Neural crest cell (in vitro differentiated cells): ENCODE measurements at places on chromosomes 6 and 20. TPM values are rescaled to one million over a fixed set of nuclear protein-coding genes. Genes with fewer than 3 reads are reported as not detected.

DNA sequence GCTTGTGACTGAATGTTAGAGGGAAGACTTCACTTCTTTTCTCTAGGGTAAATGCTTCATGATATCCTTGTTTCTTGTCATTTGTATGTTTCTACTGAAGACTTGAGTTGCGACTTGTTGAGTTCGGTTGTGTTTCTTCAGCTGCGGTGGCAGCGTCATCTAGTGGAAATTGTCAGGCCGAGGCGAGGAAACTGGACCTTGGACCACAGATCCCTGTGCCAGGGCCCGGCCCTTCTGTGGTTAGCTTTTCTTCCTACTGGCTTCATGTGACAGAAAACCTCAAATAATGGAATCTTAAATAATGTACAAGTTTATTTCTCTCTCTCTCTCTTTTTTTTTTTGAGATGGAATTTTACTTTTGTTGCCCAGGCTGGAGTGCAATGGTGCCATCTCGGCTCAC lies 12.4 kb downstream of the MTHFD1L start:
- DNase-seq: no peak

GRCh38 chr6:142906945-142907470 lies 38.0 kb downstream of the HIVEP2 start:
- DNase-seq: no peak

DNA sequence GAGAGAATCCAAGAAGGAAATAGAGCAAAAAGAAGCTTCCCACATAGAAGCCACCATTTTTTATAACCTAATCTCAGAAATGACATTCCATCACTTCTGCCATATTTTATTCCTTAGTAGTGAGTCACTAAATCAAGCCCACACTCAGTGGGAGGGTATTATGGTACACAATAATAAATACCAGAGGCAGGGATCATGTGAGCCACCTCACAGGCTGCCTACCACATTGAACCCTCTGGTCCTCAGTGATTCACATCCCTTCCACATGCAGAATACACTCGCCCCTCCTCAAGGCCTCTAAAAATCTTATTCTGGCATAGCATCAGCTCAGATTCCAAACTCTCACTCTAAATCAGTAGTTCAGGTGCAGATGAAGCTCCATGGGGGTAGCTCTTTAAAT lies 49.4 kb downstream of the TMC2 start:
- DNase-seq: no peak

HAO1 gene
- total RNA-seq: not detected in 2 replicates

GRCh38 chr6:3371222-3371949 lies 85.5 kb downstream of the SLC22A23 start:
- no peak for DNase-seq

DNA sequence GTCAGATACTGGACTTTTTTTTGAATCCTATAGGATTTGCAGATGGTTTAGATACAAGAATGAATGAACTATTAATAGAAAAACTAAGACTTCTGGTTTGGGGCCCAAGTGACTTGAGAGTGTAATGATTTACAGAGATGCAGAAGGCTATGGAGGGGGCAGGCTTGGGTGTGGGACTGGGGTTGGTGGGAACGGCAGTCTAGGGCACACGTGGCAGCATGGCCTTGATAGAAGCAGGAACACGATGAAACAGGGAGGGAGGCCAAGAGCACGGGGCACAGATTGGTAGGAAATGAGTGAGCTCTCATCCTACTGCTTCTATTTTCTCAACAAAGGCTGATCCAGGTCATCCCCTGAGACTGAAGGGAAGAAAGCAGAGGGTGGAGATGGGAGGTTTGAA lies 3.4 kb upstream of the UST start:
- DNase-seq: no peak

- peak; percentile 53 for DNase-seq
Observed at GRCh38 chr6:170291271-170292110, 613 bp upstream of the DLL1 start.

GRCh38 chr20:56171087-56172012 lies 77.2 kb upstream of the MC3R start:
- DNase-seq: no peak

DNA sequence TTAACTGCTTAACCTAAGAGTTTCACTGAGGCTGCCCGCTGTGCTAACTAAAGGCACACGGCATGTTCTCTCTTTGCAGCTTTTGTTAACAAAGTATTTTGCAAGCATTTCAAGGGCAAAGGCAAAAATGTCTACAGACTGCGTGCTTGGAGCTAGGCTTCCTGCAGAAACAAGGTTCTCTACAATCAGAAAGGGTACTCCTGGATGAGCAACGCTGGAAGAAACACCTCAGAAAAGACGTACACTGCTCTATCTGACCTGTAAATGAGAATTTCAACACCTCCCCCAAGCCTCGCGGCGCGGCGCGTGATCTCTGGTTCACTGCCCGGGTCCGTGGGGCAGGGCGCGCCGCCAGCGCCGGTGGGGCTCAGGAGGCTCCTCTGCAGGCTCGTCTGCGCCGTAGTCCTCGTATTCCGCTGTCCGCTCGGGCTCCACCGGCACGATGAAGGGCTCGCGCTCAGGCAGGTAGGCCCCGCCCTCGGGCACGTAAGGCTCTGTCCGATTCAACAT lies 120.9 kb downstream of the COL12A1 start:
- peak; percentile 20 for DNase-seq

DNA sequence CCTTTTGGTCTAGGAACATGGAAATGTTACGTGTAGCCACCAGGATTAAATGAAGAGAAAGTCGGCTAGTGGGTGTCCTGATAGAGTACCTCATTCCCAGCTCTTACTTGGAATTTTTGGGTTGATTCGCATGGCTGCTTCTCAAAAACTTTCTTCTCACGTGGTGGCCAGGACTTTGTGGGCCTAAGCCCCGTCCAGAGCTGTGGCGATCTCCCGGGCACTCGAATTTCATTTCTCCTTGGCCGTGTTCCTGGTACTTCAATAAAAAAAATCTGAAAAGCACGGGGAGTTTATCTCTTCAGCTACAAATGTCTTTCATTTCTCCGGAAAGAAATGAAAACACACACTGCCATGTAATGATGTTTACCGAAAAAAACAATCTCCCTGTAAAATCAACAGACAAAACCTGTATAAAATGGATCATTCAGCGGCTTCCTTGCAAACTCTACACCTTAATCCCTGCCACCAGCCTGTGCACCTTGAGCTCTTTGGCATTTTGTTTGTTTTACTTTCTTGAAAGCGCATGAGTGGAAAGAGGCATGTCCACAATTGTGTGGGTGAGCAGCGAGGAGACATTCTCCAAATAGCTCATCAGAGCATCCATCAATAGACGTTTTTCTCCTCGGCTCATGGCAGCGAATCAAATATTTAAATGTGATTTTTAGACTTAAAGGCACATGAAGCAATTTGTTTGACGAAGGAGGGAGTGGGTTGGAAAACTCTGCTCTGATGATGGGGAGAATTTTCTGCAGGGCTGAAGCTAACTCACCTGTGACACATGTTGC lies 173.1 kb downstream of the TFAP2C start:
- DNase-seq: no peak

OR2B6 gene
- total RNA-seq: not detected in 2 replicates

CALHM6 gene
- total RNA-seq: 1.3 and 4.6 TPM in 2 replicates

GRCh38 chr6:42269553-42269952 lies 51.9 kb upstream of the MRPS10 start:
- no peak for DNase-seq

DNA sequence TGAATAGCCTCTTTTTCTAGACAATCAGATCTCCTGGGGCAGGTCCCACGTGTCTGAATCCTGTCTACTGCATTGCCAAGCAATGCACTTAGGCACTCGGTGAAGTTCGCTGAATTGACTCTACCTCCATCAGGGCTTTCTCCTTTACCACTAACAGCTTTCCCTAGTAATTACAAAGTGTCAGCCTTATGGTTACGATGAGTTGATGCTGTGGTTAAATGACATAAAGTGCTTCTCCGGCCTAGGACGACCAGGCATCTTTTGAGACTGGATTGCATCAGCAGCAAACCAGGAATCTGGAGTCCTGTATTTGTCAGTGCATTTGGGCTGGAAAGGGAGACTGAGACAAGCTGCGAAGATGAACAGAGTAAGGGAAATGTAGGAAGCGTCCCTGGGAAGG lies 21.5 kb downstream of the NOX3 start:
- no peak for DNase-seq

GRCh38 chr6:109075934-109076333 lies 18.7 kb downstream of the SESN1 start:
- DNase-seq: no peak

DNA sequence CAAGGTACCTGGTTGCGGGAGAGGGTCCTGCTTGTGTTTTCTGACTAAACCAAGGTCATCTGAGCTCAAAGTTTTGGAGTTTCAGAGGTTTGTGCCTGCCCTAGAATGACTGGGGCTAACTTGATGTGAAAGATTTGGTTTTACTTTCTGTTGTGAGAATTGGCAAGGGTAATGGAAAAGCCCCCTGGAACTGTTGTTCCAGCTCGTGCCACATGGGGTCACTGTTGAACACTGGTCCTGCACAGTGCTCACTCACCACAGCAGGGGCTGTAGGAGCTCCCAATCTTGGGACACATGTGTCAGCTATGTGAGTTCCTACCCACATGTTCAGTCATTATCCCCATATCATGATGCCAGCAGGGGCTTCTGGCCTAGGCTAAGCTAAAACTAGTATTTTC lies 6.5 kb downstream of the TGM6 start:
- DNase-seq: peak; percentile 45

PHACTR3 gene
- total RNA-seq: 22.3 and 22.4 TPM in 2 replicates

DOK5 gene
- total RNA-seq: 4.1 and 4.4 TPM in 2 replicates

DNA sequence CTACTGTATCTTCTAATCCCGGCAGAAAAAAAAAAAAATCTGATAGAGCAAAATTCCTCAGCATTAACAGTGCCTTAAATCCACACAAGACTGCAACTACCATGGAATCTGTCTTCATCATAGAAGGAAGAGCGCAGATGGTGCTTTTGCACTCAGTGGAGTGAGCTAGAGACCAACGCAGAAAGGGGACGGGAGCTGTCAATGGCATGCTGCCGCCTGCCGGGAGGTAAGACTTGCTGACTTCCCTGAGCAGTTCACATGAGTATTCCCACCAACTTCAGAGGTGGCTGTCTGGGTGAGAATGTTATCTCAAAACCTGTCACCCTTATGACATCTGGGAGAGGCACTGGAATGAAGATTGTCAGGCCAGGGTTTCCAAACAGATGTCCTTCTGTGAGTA lies 35.6 kb downstream of the DZANK1 start:
- no peak for DNase-seq

DNA sequence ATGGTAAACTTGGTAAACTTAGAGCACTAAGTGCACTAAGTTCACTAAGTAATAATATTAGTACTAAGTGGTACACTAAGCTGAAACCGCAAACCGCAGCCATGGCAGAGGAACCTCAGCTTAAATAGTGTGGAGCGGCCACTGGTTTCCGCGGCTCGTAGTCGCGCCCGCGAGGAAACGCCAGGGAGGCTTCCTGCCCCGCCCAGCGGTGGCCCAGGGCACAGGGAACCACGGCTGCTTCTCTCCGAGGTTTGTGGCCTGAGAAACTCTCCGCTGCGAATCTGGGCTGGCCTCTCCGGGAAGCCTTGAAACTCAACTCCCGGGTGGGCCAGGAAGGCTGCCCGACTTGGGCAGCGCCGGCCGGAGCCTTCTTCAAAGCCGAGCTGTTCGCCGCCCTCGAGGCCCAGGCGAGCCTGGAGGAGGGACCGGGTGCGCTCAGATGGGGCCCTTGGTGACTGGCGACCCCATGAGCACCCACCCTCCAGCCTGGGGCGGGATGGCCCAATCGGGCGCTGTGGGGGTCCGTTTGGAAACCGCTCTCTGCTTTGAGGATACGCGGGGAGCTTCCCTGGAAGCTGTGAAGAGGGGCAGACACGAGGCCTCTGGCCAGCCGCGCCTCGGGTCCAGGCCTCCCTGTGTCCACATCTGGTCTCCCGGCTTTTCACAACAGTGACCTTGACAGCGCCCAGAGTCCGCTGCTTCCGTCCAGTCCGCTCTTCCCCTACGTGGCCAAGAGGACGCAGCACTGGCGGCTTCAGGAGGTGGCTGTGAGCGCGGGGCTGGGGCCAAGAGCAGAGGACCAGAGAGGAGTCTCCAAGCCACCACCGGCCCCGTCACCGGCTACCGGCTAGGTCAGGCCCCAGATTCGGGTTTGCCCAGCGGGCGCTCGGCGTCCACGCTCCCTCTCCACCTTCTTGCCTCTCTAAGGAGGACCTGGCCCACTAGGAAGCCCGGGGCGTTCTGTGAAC lies 25.4 kb upstream of the HLA-E start:
- no peak for DNase-seq

MICB gene
- total RNA-seq: 0.61 TPM in 1 of 2 replicates, not detected in the other

DNA sequence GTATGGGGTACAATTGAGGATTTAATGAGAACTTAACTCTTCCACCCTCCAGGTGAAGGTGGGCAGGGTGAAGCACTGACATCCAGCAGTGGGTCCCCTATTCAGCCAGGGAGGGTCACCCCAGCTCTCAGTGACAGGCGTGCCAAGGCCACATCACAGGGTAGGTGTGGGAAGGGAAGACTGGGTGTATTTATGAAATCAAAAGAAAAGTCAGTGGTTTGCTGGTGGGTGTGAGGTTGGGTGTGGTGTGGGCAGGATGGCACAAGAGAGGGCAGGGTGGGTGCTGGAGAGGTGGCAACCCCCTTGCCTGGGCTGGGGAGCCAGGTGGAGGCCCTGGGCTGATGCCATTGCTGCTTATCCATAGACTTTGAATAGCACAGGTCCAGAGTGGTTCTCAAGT lies 16.6 kb downstream of the SYNDIG1 start:
- DNase-seq: no peak

DNA sequence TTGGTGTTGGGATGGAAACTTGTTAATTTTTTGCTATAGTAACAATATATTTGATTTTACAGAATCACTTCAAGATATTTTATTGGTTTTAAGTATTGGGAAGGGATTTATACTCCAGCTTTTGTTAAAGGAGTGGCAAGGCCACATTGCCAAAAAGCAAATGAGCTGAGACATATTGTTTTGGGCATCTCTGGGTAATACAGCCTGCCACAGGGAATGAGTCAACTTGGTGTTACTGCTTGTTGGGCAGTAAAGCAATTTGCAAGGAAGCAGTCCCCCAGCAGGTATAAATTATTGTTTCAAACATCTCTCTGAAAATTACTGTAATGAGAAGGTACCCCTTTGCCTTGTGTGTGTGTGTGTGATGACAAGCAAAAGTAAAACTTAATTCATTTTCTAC lies 868.3 kb upstream of the FLRT3 start:
- DNase-seq: no peak

DNA sequence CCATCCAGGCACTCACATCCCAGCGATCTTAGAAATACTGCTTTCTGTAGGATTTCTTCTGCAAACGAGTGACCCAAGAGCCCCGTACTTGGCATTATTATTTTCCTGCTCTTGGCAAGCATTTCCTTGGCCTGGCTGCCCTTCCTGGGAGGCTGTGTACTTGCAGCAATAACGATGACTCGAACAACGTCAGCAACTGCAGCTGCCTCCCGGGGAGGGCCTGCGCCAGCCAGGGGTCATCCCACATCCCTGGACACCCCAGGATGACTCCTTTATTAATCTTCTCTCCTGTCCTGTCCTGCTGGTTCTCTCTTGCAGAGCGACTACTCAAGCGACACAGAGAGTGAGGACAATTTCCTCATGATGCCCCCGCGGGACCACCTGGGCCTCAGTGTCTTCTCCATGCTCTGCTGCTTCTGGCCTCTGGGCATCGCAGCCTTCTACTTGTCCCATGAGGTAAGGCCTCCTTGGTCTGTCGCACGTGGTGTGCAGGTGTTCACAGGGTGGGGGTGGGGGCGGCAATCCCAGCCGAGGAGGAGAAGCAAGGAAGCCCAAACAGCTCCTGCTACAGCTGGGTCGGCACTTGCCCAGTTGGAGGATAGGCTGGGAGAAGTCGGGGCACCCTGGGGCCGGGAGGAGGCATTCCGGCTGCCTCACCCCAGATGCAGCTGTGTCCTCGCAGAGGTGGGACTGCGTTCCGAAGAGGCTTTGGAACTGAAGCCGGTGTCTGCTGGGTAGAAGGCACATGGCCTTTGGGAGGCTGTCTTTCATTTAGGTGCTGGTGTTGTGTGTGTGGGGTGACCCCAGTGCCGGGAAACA lies 115.3 kb downstream of the SYNDIG1 start:
- no peak for DNase-seq

KCNQ2 gene
- 143 and 157 TPM in 2 replicates for total RNA-seq

BCKDHB gene
- total RNA-seq: 24.6 and 27.0 TPM in 2 replicates
